Stimulated activated CD4-positive, alpha-beta T cell treated with anti-CD3 and anti-CD28 coated beads, Interleukin-15, amount 100 ng/mL, for 1 hour (primary cell): ENCODE measurements at places on chromosomes 1 and 21.

DNA sequence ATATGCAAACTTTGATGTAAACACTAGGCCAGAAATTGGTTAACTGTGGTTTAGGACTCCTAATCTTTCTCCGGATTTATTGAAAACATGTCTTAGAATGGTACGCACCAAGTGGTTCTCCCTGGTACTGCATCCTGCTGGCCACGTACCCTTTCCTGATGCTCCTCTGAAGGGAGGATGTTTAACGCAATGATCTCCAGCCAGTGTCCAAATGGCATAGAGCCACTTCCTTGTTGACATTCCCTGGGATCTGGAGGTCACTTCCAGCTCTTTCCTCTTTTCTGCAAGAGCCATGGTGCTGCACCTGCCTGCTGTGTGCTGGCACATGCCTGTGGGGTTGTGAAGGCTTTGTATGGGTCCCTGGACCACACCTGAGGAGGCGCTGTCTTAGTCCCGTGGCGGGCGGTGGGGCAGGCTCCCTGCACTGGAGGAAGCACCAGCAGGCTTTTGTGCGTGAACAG is 53.9 kb downstream of the GALNT2 start:
- DNase-seq = no peak

DNA sequence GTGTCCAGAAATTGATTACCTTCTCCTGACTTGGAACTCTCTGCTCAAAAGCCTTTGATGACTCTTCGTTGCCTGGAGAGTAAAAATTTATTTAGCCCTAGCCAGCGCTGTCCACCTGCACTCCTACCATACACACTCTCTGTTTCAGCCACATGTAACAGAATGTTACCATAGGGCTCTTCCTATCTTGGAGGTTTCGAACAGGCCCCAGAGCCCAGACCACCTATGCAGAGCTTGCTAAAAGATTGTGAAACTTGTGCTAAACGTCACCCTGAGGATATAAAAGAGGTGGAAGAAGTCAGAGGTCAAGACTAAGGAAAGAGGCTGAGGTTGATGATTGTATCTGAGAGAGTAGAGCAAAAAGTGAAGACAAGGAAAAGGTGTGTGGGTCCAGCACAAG is 237.0 kb upstream of the HOOK1 start:
- DNase-seq = no peak

GRCh38 chr1:233143241-233143640 is 152.3 kb downstream of the PCNX2 start:
- no peak for DNase-seq

- no peak for DNase-seq
These were observed 140.3 kb upstream of the ATP1B1 start for GRCh38 chr1:168966217-168966616.

DNA sequence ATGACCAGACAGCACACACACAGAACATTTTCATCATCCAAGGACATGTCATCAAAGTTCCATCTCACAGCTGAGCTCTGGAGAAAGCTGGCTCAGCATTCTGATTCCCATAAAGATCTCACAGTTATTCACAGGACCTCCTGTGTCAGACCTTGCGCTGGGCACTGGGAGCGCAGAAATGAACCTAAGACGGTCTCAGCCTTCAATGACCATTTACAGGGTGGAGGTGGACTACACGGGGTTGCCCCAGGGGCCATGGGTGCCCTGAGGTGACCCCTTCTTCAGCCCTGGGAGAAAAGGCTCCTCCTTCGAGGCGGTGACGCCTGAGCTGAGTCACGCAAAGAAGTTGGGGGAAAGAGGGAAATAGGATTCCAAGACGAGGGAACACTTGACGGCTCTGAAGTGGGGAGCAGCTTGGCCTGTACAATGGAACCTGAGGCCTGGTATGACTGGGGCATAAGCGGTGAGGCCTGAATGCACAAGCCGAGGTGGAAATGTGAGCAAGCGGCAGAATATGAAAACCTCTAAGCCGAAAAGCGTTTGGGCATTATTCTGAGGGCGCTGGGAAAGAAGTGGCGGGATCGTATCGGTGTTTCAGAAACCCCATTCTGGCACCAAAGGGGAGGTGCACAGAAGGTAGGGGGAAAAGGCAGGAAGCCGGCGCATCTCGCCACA is 797 bp downstream of the CC2D1B start:
- no peak for DNase-seq

- no peak for DNase-seq
These were observed 34.5 kb upstream of the RALGPS2 start for GRCh38 chr1:178690496-178690895.

- DNase-seq = no peak
These were observed 68.4 kb upstream of the IPO9 start for GRCh38 chr1:201760516-201760915.

GRCh38 chr1:184810735-184811343 is 56.2 kb upstream of the EDEM3 start:
- DNase-seq = no peak

DNA sequence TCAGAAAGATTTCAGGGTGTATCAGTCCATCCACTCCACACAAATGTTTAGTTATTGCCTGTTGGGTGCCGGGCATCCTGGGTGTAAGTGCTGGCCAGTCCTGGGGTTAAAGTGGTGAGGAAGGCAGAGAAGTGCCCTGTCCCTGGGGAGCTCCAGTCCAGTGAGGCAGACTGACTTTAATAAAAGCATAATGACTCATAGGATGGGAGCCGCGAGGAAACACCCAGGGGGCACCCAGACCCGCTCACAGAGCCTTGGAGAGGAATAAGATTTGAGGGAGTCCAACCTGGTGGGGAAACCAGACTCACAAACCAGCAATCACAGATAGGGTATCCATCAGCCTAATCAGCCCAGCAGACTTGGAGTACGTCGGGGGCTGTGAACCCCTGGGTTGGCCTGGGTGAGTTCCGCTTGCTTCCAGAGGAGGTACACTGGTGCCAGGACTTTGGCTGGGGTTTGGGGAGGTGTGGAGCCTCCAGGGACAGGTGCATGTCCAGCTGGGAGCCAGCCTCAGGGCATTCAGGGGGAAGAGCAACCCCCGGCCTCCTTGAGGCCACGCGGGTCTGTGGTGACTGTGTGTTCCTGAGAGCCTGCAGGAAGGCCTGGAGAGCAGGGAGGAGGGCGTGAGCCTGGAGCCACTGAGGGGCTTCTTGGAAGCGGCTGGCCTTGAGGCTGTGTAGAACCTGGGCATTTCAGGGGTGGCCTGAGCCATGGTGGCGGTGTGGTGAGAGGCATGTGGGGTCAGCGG is 3.7 kb downstream of the PEAR1 start:
- no peak for DNase-seq

DNA sequence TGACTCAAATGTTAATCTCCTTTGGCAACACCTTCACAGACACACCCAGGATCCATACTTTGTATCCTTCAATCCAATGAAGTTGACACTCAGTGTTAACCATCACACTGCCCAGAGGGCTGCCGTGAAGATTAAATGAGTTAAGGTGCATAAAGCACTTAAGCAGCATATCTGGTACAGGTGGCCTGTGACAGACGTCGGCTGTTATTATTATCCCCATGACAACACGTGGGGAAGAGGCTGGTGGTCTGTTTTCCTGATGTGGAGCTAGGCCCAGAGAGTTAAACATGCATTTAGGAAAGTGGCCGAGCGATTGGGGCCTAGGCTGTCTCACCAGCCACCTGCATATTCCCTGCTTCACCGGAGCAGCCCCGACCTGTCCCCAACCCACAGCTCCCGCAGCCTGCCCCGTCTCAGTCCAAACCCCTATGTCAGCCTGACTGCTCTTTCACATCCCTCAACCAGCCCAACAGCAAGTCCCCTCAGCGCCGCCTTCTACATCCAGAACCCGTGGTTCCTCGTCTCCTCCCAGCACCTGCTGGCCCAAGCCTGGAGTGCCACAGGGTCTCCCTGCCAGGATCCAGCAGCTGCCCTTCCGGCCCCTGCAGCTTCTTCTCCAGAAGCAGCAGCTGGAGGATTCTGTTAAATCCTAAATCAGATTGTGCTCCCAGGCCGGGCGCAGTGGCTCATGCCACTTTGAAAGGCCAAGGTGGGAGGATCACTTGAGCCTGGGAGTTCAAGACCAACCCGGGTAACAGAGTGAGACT is 77.9 kb downstream of the FBXO2 start:
- no peak for DNase-seq

GRCh38 chr1:206695733-206696132 is 11.0 kb downstream of the MAPKAPK2 start:
- DNase-seq = no peak

GRCh38 chr1:45411510-45411899 is 71.3 kb upstream of the MUTYH start:
- no peak for DNase-seq

DNA sequence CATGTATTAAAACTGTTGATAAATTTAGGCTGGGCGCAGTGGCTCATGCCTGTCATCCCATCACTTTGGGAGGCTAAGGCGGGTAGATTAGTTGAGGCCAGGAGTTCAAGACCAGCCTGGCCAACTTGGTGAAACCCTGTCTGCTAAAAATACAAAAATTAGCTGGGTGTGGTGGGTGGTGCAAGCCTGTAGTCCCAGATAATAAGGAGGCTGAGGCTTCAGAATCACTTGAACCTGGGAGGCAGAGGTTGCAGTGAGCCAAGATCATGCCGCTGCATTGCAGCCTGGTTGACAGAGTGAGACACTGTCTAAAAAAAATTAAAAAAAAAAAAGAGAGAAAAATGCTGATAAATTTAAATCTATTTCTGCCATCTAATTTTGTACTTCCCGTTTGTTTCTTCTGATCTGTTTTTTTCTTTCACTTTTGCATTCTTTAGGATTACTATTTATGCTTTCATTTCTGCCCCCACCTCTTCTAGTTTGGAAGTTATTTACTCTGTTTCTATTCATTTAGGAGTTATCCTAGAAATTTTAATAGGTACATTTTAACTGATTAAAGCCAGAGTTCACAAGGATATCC is 3.2 kb upstream of the DENND1B start:
- no peak for DNase-seq

- no peak for DNase-seq
These were observed 8.4 kb upstream of the MTF1 start for GRCh38 chr1:37867784-37868183.

GRCh38 chr1:34163792-34164731 is 968 bp downstream of the CSMD2 start:
- DNase-seq = no peak

- DNase-seq = no peak
These were observed 11.7 kb downstream of the NKAIN1 start for GRCh38 chr1:31227891-31228568.

DNA sequence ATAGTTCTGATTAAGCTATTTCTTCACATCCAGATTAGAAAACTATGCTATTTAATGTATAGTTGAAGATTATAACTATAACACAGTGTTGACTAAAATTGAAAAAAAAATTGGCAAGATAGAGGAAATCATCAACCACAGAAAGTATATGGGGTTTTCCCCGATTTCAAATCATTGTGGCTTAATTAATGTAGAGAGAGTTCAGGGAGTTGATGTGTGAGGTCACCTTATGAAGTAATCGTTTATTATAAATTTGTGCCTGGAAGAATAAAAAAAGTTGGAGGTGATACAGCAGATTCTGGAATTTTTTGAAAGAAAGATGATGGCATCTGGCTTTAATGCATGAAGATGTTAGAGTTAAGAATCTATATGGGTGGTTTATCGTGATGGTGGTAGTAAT is 84.3 kb downstream of the PTGS2 start:
- no peak for DNase-seq

DNA sequence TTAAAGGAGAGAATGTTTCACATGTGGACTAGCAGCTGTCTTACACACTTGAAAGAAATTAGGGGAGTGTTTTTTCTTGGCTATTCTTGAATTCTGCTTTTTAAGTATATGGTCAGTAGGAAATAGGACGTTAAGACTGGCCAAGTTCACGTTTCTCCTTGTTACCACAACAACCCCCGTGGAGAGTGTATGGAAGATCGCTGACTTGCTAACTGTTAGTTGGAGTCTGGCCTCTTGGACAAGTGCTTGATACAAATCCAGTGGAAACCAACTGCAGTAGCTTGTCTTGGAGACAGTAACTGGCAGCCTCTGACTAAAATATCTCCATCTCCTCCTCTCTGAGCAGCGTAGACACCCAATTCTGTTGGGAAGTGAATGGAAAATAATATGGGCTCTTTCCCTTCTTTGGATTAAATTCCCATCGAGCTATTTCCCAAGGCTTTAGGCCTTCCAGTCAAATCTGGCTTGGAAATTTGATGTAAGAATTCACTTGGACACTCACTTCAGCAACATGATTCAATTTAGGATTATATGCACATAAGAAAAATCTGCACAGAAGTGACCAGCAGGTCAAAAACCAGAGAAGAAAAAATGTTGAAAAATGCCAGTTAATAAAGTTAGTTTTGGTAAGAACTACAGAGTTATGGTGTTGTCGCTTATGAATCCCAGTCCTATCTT is 3.6 kb upstream of the NFIA start:
- no peak for DNase-seq

DNA sequence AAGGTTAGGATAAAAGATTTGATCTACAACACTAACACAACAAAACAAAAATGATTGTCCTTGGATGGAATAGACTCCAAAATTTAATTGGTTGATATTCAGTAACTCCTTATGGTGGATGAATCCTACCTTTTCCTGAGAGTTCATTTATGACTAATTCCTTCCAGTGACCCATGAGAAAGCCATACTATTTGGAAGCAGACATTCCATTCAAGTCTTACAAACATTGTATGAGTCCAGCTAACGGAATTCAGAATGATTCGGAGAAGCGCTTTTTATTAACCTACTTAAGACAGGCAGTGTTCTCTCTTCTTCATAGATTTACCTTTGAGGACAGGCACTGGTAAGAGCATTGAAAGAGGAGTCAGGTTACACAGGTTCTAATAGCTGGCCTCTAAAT is 155.6 kb upstream of the ZNF648 start:
- DNase-seq = no peak

DNA sequence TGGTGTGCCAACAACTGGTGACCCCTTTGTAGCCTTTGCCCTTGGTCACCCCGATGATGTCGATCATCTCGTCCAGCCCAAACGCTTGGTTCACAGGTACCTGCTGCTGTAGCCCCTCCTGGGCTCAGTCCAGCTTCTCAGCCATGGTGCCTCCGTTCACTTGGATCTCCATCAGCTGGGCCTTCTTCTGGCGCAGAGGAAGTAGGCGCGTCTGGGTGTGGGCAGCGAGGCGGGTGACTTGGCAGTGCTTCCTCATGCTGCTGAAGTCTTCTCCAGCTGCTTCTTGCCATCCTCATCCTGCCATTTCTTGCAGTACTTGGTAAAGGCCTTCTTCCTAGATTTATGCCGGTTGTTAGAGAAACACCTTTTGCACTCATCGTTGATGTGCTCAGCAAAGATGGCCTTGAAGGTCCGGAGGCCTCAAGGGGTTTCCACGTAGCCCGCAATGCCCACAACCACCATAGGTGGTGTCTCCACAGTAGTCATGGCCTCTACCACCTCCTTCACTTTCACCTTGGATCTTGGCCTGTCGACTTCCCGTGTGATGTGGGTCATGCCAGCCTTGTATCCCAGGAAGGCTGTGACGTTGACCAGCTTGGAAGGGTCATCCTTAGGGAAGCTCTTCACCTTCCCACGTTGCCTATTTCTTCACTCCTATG is 13.0 kb downstream of the DOP1B start:
- no peak for DNase-seq

GRCh38 chr1:94935476-94935875 is 8.6 kb upstream of the CNN3 start:
- no peak for DNase-seq
